ENCODE measurements at places on chromosomes 11 and 22. TPM values are rescaled to one million over a fixed set of nuclear protein-coding genes. Genes with fewer than 3 reads are reported as not detected.

DNA sequence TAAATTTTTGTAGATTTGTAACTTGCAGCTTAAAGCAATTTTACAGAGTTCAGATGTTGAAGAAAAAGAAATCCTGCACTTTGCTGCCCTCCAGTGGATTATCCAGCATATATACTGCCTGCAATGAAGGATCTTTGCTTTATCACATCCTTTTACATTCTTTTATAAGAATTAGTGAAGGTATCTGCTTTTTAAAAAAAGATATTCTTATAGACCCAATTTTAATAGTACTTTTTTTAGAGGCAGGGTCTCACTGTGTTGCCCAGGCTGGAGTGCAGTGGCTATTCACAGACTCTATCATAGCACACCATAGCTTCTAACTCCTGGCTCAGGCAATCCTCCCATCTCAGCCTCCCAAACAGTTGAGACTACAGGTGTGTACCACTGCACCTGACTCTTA, 60.7 kb downstream of the TTC17 start:
- peak; percentile 67 for DNase-seq

DNA sequence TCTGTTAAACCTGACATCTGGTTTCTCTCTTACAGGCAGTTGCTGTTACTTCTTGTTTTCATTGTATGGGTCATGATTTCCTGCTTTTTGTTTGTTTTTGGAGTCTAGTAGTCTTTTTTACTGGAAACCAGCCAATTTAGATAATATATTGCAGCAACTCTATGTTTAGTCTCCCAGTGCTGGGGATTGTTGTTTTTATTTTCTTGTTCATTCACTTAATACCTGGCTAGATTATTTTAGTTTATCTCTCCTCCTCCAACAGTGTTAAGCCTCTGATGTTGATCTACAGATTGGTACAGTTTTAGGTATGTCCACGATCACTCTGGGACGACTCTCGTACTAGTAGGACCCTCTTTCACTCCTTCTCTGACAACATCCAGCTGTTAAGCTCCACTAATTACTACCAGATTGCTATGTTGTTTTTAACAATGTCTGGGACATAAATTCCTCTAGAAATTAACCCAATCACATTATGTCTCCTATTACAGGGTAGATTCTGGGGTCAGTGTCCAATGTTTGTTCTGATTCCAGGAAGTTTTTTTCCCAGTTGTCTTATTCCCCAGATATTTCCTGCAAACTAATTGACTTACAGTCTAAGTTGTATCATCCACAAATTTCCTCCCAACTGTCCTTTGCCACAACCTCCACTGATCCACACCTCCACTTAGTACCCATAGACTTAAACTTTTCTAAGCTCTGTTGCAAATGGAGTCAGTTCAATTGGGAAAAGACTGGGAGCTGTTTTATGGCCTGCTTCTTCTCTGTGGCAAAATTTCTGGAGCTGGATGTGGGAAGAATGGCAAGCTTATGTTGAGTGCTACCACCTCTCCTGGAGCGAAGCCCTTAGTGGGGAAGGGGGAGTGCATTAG, 1280.6 kb upstream of the CNTN5 start:
- DNase-seq, result peak; percentile 66

DNA sequence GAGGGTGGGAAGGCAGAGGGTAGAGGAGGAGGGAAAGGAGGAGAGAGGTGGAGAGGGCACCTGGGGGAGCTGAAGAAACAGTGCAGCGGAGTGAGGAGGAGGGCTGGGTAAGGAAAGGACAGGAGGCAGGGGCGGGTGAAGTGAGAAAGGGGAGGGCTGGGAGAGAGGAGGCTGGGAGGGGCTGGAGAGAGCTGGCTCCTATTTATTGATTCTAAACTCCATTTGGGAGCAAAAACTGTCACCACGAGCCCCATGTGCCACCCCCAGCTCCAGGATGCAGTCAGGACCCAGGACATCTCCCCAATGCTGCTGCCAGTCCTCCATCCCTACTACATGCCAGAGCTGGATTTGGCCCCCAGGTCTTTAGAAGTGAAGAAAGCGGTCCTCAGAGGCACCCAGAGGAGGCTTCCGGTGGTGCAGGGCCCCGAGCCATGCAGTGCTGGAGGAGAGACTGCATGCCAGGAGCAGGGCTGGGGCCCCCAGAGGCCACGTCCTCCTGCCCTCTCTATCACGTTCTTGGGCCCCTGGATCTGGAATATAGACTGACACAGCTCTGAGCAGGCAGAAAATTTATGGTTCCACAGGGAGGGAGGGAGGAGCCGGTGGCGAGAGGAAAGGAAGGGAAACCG, 53.7 kb downstream of the SLC22A12 start:
- DNase-seq, result no peak

DNA sequence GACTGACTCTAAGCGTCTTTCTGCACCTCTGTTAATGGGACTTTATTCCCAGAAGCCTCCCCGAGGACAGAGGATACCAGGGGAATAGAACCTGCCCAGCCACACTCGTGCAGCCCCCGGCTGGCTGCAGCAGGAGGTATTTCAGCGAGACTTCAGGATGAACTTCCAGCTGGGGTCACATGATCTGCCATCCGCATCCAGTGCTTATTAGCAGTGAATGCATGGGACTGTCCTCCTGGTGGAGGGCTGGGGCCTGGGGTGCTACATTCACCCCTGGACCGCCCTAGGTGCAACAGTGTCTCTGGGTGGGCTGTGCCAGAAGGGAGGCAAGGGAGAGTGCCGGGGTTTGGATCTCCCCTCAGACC, 1.6 kb downstream of the DUSP8 start:
- no peak for DNase-seq

- no peak for DNase-seq
Measured at GRCh38 chr11:77410076-77410827, 63.6 kb downstream of the PAK1 start.

- no peak for DNase-seq
Measured at GRCh38 chr11:85735876-85736460, 50.0 kb upstream of the CCDC89 start.

DNA sequence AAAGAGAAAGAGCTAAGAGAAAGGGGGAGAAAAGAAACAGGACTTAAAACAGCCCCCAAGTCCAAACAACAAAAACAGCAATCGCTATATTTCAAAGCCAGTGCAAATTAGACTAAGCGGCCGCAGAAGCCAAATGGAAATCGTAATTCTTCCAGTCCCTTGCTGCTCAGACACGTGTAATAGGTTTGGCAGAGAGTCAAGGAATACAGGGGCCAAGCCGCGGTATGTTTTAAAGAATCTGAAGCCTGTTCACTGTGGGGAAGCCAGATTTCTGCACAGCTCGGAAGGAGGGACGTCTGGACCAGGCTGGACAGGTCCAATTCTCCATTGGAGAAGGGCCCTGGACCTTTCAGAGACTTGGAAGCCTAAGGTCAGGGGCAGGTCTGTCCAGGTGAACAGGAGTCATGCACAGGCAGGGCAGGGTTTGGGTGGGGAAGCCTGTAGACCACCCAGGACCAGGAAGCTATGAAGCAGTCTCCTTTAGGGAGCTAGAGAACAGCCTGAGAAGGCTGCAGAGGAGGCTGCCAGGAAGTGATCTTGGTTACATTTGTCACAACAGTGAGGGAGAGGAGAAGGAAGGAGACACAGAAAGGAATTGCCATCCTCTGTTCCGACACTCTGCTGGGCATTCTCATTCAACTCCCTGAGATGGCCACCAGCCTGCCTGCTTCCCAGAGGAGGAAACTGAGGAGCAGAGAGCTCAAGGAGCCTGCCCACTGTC, 265.5 kb upstream of the ISX start:
- peak; percentile 95 for DNase-seq

Gene OR52E6
- not detected for total RNA-seq

Gene ACRV1
- total RNA-seq, result not detected

Data from tongue (tissue), 3 donors.